A549 (cell line): ENCODE measurements at places on chromosomes 16 and 17. TPM values are rescaled to one million over a fixed set of nuclear protein-coding genes. Genes with fewer than 3 reads are reported as not detected.
A peak's percentile ranks its signal among the peaks of the same experiment; 100 is the strongest.

DNA sequence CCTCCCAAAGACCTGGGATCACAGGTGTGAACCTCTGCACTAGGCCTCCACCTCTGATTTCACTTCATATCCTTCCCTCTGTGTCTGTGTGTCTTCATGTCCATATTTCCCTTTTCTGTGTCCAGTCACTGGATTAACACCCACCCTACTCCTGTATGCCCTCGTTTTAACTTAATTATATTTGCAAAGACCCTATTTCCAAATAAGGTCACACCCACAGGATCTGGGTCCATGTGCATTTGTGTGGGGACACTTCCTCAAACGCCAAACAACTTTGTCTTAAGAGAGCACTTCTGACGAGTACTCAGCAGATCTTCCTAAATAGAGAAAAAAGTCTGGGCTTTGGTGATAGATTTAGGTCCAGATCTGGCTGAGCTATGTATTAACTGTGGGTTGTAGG is 56.3 kb downstream of the MPHOSPH6 start:
- no peak for DNase-seq

GRCh38 chr16:67339453-67339852 is 12.8 kb downstream of the LRRC36 start:
- DNase-seq: peak; percentile 45

DNA sequence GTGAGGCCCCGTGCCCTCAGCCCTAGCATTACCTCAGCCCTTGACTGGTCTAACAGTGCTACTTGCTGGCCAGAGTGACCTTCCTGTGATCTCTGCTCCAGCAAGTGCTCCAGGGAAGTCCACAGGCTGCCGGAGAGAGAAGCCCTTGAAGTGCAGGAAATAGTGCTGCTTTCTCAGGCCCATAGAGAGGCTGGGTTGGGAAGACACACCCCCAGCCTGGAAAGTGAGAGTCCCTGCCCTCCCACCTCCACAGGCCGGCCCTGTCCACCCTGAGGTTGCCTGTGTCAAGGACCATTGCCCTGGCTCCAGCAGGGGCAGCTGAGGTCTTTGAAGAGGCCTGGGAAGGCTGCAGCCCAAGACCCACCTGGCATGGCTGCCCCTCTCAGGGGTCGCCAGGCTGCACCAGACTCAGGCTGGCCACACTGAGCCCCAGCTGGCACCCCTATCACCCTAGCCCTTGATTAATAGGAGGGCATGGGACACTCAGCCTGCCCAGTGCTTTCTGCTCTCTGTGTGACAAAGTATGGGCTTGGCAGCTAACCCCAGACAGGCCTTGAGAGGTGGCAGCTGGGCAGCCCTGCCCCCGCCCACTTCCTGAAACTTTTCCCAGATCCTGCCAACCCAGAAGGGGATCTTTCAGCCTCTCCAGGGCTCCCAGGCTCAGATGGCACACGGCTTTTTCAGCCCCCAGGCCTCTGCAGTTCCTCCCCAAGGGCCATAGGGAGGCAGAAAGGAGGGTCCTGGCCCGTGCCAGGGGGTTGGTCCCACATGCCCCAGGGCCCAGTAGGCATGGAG is 21.7 kb downstream of the ATP6V0D1 start:
- no peak for DNase-seq

Gene SULT1A2
- 0.09 to 0.18 TPM in 2 of 3 replicates, not detected in the other for polyA plus RNA-seq

DNA sequence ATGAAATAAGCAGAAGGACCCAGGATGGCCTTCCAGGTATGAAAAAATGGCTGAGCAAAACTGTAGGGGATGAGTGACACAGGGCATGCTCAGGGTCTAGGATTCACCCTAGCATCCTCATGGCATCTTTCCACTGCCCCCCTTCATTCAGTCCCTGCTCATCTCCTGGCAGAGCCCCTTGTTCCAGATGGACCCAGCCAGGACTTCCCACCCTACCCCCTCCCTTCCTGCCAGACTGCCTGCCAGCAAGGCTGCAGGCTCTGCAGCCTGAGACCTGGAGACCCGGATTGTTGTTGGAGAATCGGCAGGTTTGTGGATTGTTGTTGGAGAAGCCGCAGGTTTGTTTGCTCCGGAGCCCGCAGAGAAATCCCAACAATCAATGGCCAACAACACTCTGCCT is 6.6 kb downstream of the SEZ6 start:
- DNase-seq: no peak

GRCh38 chr17:65364438-65364837 is 197.0 kb downstream of the AXIN2 start:
- no peak for DNase-seq

Gene TNFRSF13B
- not detected in 3 replicates for polyA plus RNA-seq

- DNase-seq: peak; percentile 78
Measured at GRCh38 chr16:87806641-87807546, 41.1 kb upstream of the KLHDC4 start.

Gene MMP28
- 5.2 to 8.3 TPM (median 6.6 TPM) in 3 replicates for polyA plus RNA-seq

- DNase-seq: no peak
Measured at GRCh38 chr17:181245-182049, at the start of gene DOC2B. Gene DOC2B, minus strand, starts transcription at chr17:181650. Its CDS starts 171 bp downstream, at chr17:181479.

DNA sequence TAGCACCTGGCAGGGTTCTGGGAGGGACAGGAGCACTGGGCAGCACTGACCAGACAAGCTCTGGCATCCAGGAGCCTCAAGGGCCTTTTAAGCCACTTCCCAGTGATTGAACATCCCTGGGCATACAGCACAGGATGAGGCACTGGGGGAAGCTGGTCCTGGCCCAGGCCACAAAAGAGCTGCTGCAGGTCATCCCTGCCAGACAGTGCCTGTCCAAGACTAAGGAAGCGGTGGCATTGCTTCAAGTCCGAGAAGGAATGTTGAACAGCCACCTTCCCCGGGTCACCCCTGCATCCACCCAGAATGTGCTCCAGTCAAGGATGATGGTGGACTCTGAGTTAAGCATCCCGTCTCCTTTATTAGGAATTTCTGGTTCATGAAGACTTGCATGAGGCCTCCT is 1.2 kb upstream of the OSBPL7 start:
- DNase-seq: no peak

GRCh38 chr17:29176558-29177351 is 3.4 kb downstream of the MYO18A start:
- DNase-seq: peak; percentile 42

DNA sequence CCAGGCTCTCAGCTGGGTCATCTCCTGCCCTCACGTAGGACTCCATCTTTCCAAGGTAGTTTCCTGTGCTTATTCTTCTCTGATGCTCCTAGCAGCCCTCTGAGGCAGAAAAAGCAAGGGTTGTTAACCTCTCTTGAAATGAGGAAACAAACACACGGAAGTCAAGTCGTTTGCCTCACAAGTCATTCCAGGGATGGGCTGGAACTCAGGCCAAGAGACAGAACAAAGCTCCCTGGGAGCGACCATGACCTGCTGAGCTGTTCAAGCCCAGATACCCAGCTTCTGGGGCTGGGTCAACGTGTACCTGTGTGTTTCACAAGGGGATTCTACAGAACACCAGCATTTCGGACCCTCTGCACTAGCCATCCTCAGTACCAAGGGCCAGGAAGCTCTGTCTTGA is 28.1 kb downstream of the SRL start:
- no peak for DNase-seq

Gene SMTNL2
- 0.06 to 0.21 TPM (median 0.10 TPM) in 3 replicates for polyA plus RNA-seq

Gene LRRC37B
- polyA plus RNA-seq: 7.6 to 8.6 TPM (median 8.3 TPM) in 3 replicates

DNA sequence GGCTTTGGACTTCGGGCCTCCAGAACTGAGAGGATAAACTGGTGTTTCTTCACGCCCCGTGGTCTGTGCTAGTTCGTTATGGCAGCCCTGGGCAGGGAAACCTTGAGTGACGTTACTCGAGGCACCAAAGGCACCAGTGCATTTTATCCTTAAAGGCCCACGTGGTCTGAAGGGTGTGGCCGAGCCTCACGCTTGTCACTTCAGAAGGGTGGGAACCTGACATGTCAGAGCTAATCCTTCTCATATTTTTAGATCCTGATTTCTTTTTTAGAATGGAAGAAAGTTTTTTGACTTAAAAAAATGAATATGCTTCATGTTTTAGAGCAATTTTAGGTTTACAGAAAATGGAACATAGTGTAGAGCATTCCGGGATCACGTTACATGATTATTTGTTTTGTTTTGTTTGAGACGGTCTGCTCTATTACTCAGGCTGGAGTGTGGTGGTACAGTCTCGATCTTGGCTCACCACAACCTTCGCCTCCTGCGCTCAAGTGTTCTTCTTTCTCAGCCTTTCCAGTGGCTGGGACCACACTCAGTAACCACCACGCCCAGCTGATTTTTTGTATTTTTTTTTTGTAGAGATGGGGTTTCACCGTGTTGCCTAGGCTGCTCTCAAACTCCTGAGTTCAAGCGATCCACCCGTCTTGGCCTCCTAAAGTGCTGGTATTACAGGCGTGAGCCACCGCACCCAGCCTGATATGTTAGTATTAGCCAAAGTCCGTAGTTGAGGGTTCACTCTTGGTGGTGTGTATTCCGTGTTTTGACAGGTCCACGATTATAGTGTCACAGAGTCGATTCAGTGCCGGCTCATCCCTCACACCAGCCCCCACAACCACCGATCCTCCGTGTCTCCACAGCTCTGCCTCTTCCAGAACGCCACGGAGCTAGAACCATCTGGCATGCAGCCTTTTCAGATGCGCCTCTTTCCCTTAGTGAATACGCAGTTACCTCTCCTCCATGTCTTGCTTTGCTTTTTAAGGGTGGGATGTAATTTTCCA is 47.9 kb downstream of the RAB11FIP3 start:
- DNase-seq: no peak

- no peak for DNase-seq
Measured at GRCh38 chr17:2137342-2138098, 82.6 kb downstream of the HIC1 start.

DNA sequence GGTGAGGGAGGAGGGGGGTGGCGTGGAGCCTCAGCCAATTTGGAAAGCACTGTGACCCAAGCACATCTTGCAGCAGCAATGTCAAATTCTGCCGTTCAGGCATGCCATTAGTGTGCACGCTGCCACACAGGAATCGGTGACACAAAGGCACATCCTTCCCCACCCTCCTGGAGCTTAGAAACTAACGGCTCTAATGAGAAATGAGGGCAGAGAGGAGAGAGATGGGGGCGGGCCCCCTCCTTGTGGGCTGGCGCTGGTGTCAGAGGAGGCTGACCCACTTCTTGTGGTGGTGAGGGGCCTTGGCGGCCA is 94.8 kb downstream of the RTN4RL1 start:
- no peak for DNase-seq

DNA sequence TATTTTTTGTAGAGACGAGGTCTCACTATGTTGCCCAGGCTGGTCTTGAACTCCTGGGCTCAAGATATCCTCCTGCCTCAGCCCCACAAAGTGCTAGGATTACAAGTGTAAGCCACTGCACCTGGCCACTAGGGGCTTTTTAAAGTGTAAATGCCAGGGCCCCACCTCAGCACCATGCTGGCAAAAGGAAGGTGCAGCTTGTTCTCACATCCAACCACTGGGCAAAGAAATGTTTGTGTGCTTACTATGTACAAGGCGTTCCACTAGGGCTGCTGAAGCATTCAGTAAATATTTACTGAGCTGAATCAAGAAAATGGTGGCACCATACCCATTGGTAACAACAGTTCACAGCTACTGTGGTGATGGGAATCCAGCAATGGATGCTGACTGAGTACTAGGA is 22.6 kb downstream of the COG1 start:
- DNase-seq: peak; percentile 51

Gene TBC1D28
- not detected in 3 replicates for polyA plus RNA-seq

GRCh38 chr17:77782201-77782600 is 176.3 kb upstream of the TNRC6C start:
- no peak for DNase-seq

GRCh38 chr17:70184770-70185169 is 15.4 kb downstream of the KCNJ2 start:
- peak; percentile 24 for DNase-seq

Gene ATP2A1
- polyA plus RNA-seq: 1.5 to 5.2 TPM (median 2.3 TPM) in 3 replicates

Gene NHLRC4
- 0.07 to 0.09 TPM (median 0.08 TPM) in 3 replicates for polyA plus RNA-seq

Gene KRT25
- not detected in 3 replicates for polyA plus RNA-seq

- no peak for DNase-seq
Measured at GRCh38 chr17:62033317-62033716, 31.8 kb downstream of the MED13 start.

- no peak for DNase-seq
Measured at GRCh38 chr16:53884748-53885147, 180.8 kb downstream of the FTO start.

- no peak for DNase-seq
Measured at GRCh38 chr16:2773188-2773968, 3.7 kb downstream of the ELOB start.

DNA sequence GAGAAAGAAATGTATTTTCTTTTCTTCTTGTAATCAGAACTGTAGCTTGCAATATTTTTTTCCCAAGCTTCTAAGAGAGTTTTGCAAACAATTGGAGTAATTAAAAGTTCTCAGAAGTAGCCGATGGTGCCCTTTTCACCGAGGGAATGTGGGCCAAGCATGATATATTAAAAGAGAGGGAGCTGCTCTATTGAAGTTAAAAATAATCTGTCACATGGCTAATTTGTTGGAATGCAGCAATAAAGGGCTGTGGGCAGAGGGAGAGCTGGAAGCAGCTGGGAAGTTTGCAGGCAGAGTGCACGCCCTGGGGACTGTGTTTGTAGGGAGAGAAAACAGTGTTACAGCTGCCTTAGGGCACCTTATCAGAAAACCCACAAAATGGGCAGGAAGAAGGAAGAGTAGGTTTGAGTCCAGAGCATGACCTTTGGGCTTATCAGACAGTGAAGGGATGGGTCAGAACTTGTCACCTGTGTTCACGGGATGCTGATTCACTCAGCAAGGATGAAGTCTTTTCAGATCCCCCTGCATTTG is 18.5 kb upstream of the TERF2 start:
- DNase-seq: peak; percentile 89

- peak; percentile 81 for DNase-seq
Measured at GRCh38 chr17:57370037-57370581, 113.8 kb downstream of the MSI2 start.

- DNase-seq: no peak
Measured at GRCh38 chr17:58757162-58757613, 1.5 kb downstream of the PPM1E start.

Gene DBNDD1
- polyA plus RNA-seq: 39.9 to 44.7 TPM (median 43.8 TPM) in 3 replicates

- DNase-seq: no peak
Measured at GRCh38 chr16:46746821-46747776, 1.0 kb downstream of the MYLK3 start.

- DNase-seq: no peak
Measured at GRCh38 chr17:65177901-65178300, 40.7 kb downstream of the RGS9 start.

DNA sequence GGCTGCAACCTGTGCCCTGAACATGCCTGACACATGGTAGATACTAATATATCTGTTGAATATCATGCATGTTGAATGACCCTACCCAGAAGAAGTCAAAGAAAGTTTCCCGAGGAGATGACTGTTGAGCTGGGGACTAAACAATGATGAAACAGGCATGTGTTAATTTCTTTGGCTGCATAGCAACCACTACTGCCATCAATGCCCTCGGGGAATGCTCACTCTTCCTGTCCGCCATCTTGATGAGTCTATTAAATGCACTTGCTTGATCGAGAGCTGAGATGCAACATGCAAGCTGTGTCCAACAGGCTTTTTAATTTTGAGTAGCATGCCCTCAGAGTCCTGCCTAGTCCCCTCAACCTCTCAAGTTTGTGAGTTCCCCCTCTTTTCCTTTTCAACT is 31.3 kb downstream of the GRIN2A start:
- no peak for DNase-seq

Gene TP53TG3F
- polyA plus RNA-seq: 0.12 to 0.34 TPM (median 0.14 TPM) in 3 replicates

- DNase-seq: no peak
Measured at GRCh38 chr17:17088541-17089525, 46.6 kb downstream of the MPRIP start.

Gene NOXO1
- 0.25 to 0.32 TPM (median 0.26 TPM) in 3 replicates for polyA plus RNA-seq

GRCh38 chr16:56625140-56625942 is at the start of gene MT1E:
Gene MT1E, plus strand, starts transcription at chr16:56625781. Its CDS starts 71 bp downstream, at chr16:56625852.
- no peak for DNase-seq
